HFFc6 (cell line): ENCODE measurements at places on chromosomes 3 and 15.

DNA sequence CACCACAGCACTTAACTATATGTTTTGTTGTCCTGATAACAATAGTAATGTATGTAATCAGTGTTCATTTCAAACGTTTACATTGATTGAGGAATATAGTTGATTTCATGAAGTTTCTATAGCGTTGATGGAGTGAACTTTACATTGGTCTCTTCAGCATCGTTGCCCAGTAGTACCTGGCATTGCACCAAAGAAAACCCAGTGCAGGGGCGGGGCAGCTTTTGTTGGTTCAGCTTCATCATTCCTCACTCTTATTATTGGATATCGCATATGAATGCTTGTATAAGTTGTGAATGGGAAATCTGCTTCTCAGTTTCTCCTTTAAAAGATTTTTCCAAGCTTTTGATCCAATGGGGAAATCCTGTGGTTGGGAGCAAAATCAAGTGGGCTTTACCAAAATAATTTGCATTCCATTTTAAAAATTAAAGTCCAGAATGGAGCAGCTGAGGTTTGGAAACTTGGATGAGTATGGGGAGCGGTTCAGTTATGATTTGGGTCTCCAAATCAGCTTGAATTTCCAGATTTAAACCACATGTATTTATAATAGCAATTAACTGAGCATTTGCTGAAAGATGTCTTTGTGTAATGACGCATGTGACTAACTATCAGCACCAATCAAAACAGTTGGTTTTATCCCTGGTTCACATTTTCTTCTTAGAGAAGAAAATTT is 213.7 kb downstream of the ALCAM start:
- DNase-seq = no peak

- no peak for DNase-seq
Observed at GRCh38 chr3:41845826-41846225, 116.1 kb downstream of the ULK4 start.

DNA sequence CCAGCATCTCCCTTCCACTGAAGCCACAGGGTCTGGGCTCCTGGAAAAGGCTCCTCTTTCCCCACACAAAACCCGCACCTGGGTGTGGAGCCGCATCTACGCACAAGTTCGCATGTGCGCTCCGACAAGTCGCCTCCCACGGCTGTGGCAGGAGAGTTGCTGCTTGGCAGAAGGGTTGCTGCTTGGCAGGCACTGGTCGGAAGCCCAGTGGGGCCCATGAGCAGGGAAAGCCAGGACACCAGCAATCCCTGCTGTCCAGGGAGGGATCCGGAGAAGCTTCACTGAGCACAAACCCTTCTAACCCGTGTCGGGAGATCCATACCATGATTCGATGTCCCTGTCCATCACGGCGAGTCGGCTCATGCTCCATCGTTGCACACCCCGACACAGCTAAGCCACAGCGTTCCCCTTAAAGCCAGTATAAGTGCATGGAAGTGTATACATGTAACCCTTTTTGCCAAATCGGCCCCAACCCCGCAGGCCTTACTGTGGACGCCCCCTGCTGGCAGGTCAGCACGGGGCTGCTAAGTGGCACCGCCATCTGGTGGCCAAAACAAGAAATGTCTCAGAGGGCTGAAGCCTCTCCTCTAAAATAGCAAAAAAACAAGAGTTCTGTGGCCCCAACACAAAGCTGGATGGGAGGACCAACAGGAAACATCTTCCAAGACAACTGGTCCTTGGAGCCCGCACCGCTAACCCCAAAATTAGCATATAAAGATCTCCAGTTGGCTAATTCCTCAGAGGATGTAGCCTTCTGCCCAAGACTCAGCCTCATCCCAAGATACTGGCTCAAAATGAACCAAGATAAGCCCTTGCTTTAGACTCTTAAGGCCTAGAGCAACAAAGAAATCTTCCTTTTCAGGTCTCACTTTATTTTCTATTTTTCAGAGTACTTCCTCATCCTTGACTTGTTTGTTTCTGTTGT is 8.3 kb downstream of the ANKRD63 start:
- DNase-seq = peak; percentile 56

- DNase-seq = no peak
Observed at GRCh38 chr3:71905426-71905825, 120.5 kb upstream of the PROK2 start.

GRCh38 chr15:74625693-74626092 is 10.1 kb downstream of the CLK3 start:
- no peak for DNase-seq

GRCh38 chr15:87322265-87322664 is 934.3 kb downstream of the NTRK3 start:
- no peak for DNase-seq

DNA sequence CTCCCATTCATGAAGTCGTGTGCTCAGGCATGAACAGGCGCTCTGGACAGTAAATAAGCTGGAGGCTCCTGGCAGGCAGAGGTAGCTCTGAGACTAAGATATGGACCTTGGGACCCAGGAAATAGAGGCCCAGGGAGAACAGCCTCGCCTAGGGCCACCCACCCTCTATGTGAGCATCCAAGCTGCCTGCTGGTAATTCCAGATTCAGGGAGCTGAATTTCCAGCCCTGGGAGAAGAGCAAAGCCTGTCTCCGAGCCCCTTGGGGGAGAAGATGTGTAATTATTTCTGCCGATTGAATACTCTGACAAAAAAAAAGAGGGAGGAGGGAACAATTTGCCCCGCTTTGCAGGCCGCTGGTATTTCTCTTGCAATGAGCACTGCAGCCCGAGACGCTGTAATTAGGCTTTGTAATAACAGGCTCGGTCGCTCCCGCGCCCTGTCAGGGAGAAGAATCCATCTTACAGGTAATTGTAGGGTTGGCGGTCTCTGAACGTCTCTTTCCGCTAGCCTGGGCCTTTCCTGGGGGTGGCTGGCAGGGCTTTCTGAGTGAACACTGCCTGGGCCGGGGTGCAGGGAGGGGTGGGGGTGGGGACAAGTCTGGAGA is 131.5 kb downstream of the WNT7A start:
- DNase-seq = no peak

DNA sequence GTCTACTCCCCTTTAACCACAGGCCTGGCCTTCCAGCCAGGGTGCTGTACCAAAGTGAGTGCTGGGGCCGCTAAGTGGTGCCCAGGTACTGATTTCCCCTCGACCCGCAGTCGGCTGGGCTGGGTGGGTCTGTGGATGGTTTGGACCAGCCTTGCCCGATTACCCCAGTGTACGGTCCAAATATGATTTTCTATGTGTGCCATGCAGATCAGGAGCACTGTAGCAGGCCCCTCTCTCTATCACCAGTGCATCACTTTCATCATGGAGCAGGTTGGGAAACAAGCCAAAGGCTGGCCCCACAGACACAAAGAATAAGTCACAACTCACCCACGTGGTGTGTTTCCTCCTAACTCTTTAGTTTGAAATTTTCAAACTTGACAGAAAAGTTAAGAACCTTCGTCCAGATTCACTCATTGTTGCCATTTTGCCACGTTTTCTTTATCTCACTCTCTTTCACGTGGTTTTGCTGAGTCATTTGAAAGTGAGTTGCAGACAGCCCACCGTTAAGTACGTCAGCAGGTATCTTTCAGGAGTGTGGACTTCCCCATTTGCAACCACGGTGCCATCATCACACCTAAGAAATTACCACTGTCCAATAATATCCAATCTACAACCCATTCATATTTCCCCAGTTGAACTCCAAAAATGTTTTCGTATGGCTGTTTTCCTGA is 37.0 kb downstream of the ZNF710 start:
- no peak for DNase-seq

- DNase-seq = peak; percentile 29
Observed at GRCh38 chr3:177579419-177579818, 382.1 kb upstream of the TBL1XR1 start.

DNA sequence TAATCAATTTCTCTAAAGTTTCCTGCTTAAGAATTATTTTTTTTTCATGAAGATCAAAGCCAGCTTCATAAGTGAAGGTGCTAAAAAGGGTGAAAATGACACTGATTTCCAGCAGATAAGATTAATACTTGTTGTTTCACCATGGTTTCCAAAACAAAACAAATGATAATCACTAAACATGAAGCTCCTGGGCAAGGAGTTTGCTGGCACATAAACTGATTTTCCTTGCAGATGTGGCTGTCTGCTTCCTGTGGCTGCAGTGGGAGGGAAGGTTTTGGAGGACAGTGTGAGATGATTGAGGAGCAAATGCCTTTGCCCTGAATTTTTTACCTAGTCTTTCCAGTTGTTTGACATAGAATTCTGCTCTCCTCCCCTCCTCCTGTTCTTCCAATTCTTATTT is 228.8 kb downstream of the DIPK2A start:
- DNase-seq = no peak

GRCh38 chr3:169822091-169822490 is 9.4 kb upstream of the LRRC34 start:
- DNase-seq = no peak

GRCh38 chr3:87461036-87461435 is 184.7 kb upstream of the POU1F1 start:
- no peak for DNase-seq

DNA sequence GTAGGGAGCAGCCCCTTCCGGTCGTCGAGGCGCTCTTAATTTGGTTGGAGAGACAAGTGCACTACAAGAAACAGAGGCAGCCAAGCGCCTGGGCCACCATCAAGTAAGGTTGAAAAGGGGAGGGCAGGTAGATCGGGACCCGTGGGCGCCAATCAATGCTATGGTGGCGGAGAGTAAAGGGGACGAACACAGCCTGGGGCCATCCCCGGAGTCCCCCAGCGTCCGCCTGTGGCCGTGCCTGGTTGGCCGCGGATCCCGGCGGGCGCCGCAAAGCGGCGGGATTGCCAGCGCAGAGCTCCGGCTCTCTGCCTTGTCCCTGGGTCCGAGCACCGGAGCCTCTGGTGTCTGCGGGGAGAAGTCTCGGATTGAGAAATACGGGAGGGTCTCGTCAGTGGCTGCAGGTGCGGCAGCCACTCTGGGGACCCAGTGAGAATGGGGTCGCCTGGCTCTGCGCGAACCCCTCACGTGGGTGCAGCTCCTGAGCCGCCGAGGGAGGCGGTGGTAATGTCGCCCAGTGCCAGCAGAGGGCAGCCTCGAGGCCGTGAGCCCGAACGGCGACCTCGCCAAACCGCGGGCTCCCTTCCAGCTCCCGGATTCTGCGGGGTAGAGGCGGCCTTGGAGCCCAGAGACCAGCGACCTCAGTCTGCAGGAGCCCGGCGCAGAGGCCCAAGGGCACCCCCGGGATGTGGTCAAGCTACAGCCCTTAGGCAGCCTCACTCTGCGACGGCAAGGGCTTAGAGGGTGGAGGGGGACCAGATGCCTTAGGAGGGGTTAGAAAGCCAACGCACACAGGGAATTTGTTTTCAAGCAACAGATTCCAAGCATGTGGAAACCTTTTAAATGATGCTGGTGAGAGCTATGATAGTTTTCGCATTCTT is 10.8 kb downstream of the FOXL2 start:
- peak; percentile 36 for DNase-seq

DNA sequence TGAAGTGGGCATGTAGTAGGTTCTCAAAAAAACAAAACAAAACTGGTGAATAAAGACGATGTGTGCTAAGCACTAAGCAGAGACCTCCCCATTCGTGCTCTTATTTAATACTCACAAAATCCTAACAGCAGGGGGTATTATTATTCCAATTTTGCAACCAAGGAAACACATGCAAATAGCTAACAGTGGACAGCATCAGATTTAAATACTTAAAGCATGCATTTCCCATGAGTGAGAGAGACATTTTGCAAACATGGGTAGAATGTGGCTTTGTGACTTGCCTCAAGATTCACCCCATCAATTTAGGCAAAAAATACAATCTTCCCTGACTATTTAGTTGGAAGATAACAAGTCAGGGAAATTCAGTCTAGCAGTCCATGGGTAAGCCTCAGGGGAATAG is 946.2 kb upstream of the CFAP20DC start:
- no peak for DNase-seq

DNA sequence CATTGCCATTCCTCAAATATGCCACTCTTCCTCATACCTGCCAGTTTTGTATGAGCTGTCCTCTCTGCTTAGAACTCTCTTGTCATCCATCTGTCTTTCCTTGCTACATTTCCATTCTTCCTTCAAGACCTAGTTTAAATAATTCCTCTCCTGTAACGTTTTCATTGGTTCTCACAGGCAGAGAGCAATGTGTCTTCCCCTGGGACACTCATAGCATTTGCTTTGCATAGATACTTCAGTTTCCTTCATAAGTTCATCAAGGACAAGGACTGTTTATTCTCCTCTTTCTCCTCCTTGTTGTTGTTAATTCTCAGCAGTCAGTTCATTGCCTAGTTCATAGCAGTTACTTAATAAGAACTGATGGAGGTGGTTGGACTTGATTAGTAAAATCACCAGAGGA is 10.5 kb downstream of the NR2C2 start:
- DNase-seq = no peak

GRCh38 chr15:76181705-76182107 is 121.9 kb downstream of the TMEM266 start:
- DNase-seq = no peak

DNA sequence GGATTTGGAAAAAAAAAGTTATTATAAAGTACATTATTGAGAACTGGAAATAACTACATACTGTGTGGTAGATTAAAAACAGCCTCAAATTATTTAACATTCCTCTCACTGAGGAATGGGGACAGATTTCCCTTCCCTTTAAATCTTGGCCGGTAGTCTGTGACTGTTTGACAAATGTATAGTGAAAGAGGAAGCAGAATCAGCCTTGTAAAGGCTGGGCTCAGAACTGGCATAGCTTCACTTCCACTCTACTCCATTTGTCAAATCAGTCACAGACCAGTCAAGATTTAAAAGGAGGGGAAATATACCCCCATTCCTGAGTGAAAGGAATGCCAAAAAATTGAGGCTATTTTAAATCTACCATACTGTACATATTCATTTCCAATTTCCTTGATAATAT is 18.2 kb upstream of the B4GALT4 start:
- DNase-seq = no peak

GRCh38 chr15:41919954-41920538 is 26.2 kb upstream of the SPTBN5 start:
- no peak for DNase-seq

GRCh38 chr3:195008816-195009215 is 262.1 kb downstream of the XXYLT1 start:
- DNase-seq = no peak

DNA sequence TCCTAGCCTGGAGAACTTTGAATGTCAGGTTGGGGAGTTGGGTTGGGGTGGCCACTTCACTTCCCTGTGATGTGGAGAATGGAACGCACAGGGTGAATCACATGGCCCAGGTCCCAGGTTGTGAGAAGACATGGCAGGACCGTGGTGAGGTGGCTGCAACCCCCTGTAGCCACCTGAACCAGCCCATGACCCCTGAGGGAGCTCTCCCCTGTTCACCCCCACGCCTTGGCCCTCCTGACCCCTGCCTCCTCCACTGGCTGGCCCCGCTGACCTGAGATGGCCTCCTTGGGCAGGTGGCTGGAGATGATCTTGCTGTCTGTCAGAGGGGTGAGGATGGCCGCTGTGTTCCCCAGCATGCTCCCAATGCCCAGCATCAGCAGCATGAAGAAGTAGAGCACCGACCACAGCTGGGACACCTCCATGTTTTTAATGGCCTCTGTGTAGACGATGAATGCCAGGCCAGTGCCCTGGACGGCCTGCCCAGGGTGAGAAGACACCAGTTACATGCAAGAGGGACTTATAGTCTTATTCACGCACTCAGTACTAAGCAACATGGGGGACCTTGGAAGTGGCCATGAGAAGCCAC is 31.0 kb downstream of the SLC6A20 start:
- DNase-seq = no peak
